Fibroblast of pulmonary artery (primary cell): ENCODE measurements at places on chromosomes 5 and 9.

DNA sequence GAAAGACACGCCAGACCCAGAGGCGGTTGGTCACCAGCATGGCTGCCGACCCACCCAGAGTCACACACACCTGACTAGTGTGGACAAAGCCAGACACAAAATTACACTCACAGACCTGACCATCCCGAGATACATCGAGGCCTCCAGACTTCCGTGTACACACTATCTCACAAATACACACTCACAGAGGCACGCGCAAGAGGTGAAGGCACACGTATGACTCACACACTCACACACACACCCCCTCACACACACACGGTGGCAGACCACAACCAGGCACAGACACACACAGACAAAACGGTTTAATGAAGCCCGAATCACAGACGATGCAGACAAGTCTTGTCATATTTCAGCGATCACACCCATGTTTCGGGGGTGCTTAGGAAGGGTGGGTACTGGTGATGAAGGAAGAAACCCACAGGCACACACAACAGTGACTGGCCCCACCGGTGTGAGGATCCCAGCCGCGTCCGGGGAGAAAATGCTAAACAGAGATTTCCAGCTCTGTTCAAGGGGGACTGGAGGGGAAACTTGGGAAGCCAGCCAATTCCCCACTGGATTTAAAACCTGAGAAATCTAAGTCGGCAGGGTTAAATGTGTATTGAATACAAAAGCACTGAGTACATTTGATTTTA is 51.3 kb downstream of the CRB2 start:
- peak; percentile 13 for DNase-seq

GRCh38 chr9:129597355-129598088 is 23.4 kb downstream of the C9orf50 start:
- DNase-seq, result peak; percentile 68

DNA sequence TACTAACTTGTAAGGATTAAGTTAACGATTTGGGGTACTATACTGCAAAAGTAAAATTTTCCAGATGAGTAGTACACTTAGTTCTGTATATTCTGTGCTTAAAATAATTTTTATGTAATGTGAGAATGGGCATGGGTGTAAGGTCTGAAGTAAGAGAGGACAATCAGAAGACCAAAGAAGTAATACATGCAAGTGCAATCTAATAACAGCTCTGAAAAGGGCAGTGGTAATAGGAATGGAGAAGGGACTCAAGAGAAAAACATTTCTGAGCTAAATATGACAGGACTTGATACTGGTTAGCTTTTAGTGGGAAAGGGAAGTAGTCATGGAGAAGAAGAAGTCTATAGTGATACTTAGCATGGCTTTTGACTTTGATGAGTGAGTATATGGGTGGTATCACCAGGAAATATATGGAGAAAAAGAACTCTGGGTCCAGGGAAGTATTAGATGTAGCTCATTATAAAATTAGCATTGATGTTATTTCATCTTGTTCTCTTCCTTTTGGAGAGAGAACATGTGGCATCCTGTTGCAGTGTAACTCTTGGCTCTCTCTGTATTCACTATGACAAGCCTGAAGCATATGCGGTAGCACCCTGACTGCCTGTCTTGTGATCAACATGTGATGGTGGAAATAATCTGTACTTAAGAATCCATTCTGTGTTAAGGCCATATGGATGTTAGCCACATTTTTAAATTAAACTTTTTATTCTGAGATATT is 60.5 kb downstream of the ERCC6L2 start:
- no peak for DNase-seq

DNA sequence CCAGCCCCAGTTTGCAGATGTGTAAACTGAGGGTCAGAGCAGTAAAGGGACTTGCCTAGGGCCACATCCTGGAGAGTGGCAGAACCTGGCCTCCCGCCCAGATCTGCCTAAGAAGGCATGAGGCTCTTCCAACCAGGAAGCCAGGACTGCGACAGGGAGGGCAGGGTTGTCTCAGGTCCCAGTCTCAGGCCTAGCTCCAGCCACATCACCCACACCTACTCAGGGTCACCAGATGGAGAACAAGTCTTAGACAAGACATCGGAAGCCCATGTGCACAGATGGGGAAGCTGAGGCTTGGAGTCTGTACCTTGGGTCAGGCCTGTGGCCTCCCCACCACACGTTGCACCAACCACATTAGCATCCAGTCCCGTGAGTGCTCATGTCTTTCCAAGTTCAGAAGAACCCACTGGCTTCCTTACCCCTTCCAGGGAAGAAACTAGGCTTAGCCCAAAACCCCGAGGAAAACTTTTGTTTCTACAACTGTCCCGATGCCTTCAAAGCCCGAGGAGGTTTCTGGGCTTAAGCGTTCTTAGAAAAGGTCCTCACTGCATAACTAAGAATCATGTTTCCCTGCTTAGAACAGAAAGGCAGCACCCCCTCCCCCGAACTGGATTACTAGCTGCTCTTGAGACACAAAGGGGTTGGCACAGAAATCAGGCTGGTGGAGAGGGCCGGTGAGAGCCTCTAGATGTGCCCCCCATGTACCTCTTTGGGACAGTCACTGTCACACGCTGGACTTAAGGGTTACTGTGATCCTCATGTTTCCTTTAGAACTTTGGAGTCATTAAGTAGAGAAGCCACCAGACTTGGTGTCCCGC is 2.2 kb downstream of the FAM78A start:
- no peak for DNase-seq

GRCh38 chr9:32873553-32873952 is 90.2 kb downstream of the TMEM215 start:
- no peak for DNase-seq

- no peak for DNase-seq
Measured at GRCh38 chr9:126578029-126578428, 35.7 kb upstream of the LMX1B start.

- peak; percentile 57 for DNase-seq
Measured at GRCh38 chr5:153562189-153562588, 71.7 kb downstream of the GRIA1 start.

GRCh38 chr9:35615981-35616680 is 2.1 kb downstream of the CD72 start:
- DNase-seq, result no peak

GRCh38 chr9:125700791-125701190 is 6.2 kb downstream of the MAPKAP1 start:
- no peak for DNase-seq

- no peak for DNase-seq
Measured at GRCh38 chr5:64773533-64773932, 4.8 kb downstream of the CWC27 start.

DNA sequence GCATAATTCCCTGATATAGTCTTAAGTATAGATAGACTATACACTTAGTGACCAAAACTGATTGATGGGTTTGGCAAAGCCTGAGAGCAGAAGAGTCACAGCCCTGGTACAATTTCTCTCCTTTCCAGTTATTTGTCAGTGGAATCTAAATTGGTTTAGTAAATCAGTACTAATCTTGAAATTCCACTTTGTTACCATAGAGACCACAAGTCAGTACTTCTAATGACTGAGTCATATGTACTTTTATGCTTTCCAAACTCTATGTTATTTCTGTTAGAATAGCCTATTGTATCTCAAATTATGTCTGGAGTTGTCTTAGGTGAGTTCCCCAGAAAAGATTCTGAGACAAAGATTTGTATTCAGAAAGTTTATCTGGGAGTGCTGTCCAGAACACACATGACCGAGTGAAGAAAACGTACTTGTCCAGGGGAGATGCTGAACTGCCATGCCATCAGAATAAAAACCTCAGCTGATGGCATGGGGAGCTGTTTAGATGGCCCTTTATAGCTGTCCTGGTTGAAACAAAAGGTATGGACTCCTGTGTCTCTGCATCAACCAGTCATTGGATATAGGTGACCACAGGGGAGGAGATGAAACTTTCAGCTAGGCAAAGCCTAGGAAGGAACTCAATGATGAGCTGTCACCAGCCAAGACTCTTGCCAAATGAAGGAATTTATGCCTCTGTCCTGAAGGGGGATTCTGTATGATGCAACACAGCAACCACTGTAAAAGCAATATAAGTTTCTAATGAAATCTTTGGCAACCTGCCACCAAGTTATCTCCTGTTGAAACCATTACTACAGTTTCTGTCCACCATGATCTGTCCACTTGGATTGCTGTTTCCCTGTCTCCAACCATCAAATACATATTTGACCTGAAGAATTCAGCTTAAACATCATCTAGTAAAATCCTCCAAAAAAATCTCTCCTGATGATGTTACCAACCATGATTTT is 18.0 kb upstream of the SMC2 start:
- peak; percentile 92 for DNase-seq

GRCh38 chr9:20065796-20066700 is 277.2 kb upstream of the SLC24A2 start:
- no peak for DNase-seq

DNA sequence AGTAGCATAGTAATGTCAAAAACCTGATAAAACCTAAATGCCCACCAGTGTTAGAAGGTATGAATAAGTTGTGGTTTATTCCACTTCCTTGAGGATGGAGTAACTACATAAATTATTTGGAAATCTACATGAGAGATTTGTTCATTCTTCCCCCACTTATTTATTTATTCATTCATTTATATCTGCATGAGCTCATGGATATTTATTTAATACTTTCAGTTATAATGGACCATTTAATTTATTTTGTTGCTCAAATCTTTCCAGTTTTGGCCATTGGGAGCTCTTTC is 223.8 kb upstream of the S1PR3 start:
- no peak for DNase-seq

DNA sequence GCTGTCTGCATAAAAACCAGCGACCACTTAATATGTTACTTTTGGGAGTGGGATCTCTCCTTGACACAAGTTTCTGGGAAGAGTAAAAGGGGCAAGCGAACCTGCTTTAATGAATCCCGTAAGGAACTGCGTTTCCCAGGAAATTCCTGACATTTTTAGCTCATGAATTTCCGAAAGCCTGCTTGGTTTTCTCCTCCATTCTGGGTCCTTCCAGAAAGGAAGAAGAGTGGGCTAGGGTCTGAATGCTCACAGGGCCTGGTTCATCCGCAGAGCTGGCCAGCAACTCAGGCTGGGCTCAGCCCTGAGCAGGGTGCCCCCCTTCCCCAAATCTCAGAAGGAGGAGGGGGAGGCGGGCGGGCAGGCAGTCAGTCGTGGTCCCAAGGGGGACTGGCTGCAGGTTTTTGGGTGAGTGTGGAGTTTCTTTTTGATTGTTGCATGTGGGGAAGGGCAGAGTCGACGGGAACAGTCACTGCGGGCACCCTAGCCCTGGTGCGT is 1.2 kb upstream of the PURA start:
- DNase-seq, result peak; percentile 22

- DNase-seq, result peak; percentile 91
Measured at GRCh38 chr5:157665467-157666070, 5.8 kb upstream of the C5orf52 start.

GRCh38 chr9:16215353-16215680 is 655.2 kb downstream of the BNC2 start:
- DNase-seq, result no peak

- DNase-seq, result no peak
Measured at GRCh38 chr9:107992271-107992670, 502.7 kb upstream of the KLF4 start.

- DNase-seq, result no peak
Measured at GRCh38 chr5:11121885-11122284, 360.9 kb upstream of the DAP start.

- no peak for DNase-seq
Measured at GRCh38 chr5:179975713-179976134, 68.0 kb upstream of the TBC1D9B start.

DNA sequence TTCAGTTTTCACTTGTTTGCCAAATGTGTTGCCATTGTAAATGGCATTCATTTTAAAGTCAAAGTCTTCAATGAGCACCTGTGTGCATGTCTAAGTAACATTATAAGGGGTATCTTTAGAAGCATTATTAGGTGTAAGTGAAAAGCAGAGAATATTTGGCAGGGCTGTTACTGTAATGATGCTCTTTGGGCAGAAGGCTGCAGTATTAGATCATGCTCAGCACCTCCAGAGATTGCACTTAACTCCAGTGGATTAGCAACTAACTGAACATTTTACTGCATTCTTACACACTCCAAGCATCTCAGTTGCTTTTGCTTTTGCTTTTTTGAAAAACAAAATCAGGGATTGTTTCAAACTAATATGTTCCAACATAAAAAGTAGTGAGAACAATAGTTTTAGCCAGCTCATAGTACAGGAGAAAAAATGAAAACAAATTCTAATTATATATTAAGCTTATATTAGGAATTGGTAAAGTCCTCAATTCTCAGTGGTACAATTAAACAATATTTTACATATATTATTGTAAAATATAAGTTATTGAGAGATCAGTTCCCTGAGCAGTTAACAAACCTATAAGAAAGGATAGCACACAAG is 1740.9 kb upstream of the CDH9 start:
- no peak for DNase-seq

DNA sequence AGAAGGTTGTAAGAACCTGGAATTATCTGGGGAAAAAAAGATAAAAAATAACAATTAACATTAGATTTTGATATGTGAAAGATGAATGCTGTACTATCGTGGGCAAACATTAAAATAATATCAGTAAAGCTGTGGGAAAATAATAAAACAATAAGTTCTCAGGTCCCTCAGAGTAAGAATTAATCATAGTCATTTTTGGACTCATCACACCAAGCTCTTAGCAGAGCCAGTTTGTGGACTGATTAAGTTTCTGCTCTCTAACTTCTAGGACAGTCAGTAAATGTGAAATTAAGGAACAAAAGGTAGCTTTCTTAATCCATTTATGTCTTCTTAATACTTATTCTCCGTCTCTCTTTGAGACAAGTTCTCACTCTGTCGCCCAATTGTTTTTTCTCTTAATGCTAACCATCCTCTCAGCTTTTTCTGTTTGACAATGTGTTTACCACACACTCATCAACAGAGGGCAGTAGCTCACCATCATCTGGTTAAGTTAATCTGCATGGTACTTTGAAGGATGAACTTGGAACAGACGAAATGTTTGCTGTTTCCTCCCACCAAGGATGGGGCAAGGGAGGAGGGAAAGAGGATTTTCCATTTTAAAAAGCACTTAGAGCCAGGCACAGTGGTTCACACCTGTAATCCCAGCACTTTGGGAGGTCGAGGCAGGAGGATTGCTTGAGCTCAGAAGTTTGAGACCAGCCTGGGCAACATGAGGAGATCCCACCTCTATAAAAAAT is 5.3 kb upstream of the ACO1 start:
- DNase-seq, result peak; percentile 92

GRCh38 chr9:93945400-93946337 is 9.5 kb downstream of the BARX1 start:
- no peak for DNase-seq

DNA sequence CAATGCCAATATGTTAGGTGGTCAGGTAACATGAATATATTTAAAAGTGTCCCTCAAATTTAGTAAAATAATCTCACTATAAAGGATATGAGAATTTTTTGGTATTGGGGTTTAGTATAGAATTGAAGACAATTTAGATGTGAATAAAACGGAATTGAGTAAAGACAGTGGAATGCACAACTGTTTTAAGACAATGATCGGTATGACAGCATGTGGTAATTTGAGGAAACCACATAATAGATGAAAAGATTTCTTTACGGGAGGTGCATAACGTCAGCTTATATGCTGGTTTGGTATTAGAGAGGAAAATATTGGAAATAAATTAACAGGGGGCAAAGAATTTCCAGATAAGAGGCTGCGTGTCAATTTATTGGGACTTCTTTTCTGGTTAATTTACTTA is 1043.2 kb downstream of the CDH18 start:
- no peak for DNase-seq
